ENCODE measurements at places on chromosomes 7 and 10. TPM values are rescaled to one million over a fixed set of nuclear protein-coding genes. Genes with fewer than 3 reads are reported as not detected.

Gene KNDC1
- polyA plus RNA-seq: 10.8 TPM

Gene TRPV5
- not detected for polyA plus RNA-seq

Gene FXYD4
- polyA plus RNA-seq: not detected

Gene CCDC146
- 3.6 TPM for polyA plus RNA-seq

Gene TWNK
- 6.9 TPM for polyA plus RNA-seq

Gene VGF
- 0.69 TPM for polyA plus RNA-seq

Gene SLC29A4
- 14.6 TPM for polyA plus RNA-seq

DNA sequence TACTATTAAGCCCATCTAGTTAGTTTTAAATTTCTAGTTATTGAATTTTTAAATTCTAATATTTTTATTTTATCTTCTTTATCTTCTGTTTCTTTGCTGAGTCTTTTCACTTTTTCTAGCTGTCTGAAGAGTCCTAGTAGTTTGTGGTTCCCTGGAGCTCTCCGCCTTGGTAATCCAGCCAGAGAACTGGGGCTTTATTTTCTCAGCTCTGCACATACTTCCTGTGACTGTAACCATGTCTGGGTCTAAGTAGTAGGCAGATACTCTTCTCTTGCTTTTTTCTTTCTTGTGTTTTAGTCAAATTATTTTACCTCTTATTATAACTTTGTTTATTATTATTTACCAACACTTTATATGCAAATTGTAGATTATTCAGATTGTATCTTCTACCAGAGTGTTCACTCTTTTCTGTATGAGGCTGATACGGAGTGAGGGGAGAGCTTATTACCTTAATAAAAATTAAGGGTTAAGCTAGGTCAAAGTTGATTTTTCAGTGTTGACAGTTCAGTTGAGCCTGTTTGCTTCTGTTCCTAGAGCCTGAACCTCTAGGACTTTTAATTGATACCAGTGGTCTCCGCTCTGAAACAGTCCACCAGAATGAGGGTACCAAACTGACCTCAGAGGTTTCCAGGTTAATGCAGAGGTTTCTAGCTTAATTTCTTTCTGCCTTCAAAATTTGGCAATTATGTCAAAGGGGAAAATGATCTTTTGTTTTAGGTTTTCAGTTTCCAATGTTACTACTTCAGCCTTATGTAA, 155.4 kb downstream of the ADK start:
- DNase-seq: no peak

- no peak for DNase-seq
These were observed 179.2 kb downstream of the EBF3 start for GRCh38 chr10:129784891-129785290.

DNA sequence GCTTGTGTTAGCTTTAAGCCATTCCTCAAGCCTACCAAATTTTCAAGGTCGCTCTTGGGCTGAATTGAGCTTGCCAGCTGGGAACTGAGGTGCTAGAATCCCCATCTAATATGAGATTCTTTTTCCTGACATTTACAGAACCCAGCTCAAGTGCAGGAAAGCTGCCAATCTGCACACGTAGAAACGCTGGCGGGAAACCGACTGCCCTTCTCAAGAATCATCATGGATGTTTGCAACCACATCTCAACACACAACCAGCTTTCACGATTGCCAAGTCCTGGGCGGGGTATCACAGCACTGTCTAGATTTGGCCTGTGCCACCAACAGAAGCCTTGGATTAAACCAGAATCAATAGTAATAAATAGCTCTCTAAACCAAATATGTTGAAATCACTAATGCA, 203.7 kb downstream of the DIP2C start:
- DNase-seq: no peak

GRCh38 chr7:26910221-26910620, 45.8 kb upstream of the SKAP2 start:
- DNase-seq: no peak

GRCh38 chr10:103098240-103098639, 94.8 kb downstream of the NT5C2 start:
- no peak for DNase-seq

Measured in cardiac muscle cell (in vitro differentiated cells and primary cell).